Cardiac muscle cell (in vitro differentiated cells and primary cell): ENCODE measurements at places on chromosomes 3 and 15. TPM values are rescaled to one million over a fixed set of nuclear protein-coding genes. Genes with fewer than 3 reads are reported as not detected.

GRCh38 chr15:48924528-48925393 lies 39.0 kb downstream of the SHC4 start:
- no peak for DNase-seq

GRCh38 chr3:186825294-186825821 lies 17.2 kb upstream of the ADIPOQ start:
- DNase-seq = peak; percentile 56

- peak; percentile 21 for DNase-seq
Measured at GRCh38 chr15:61195116-61196002, 33.7 kb downstream of the RORA start.

- no peak for DNase-seq
Measured at GRCh38 chr15:93982226-93982727, 249.1 kb upstream of the MCTP2 start.

DNA sequence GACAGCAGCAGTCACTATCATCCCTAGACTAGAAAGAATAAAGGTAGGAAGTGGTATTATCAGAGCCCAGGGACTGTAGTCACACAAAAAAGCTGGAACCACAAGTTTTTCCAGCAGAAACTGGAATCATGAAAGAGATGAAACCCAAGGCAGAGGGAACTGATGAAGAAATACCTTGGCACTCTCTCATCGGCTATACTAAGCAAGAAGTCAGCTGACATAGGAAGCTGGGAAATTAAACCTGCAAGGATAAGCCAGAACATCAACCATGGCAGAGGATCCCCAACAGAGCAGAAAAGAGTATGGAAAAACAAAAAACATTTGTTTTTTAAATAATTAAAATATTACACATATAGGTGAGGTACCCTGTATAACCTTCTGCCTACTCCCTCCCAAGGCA lies 86.5 kb downstream of the AQR start:
- DNase-seq = no peak

DNA sequence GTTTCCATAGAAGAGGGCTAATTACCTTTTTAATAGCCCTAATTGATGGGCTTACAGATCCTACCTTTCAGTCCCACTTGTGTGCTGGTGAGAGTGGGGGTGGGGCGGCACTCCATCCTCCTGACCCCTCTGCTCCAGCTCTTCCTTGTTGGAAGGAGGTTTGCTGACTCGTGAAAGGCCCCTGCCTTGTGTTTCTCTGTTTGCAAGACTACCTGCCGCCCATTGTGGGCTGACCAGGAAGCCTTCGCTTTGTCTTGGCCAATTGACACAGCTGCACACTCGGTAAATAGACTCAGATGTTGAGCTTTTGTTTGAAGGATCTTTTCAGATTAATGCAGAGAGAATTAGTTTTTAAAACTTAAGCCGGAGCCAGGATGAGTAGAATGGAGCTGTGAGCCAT lies 197.3 kb upstream of the HES1 start:
- no peak for DNase-seq

DNA sequence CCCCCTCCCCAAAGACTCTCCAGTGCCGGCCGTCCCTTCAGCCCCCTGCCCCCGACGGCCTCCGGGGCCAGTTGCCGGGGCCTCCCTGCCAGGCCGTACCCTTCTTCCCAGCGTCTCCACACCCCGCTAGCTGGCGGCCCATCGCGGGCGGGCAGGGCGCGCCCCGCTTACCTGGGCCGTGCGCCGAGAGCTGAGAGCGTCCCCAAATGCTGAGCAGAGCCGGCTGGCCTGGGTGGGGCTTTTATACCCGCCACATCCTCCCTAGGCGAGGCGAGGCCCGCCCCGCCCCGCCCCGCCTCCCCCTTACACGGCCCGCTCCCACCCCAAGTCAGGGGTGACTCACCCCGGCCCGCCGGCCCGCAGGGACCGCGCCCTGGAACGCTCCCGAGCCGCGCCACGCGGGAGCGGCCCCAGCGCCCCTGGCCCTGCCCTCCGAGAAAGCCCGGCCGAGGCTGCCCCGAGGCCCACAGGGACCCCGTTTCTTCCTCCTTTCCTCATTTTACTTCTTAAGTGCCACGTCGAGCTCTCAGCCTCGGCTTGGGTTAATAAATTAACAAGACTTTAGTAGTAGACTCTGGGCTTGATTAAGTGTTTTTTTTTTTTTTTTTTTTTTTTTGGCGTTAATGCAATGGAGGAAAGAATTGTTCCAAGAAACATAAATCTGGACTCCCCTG lies at the start of gene ANXA2:
Gene ANXA2, minus strand, starts transcription at position 215 of the 674 bp plus-strand sequence. CDS start 11,911 bp downstream, outside the sequence.
- DNase-seq = peak; percentile 50

DNA sequence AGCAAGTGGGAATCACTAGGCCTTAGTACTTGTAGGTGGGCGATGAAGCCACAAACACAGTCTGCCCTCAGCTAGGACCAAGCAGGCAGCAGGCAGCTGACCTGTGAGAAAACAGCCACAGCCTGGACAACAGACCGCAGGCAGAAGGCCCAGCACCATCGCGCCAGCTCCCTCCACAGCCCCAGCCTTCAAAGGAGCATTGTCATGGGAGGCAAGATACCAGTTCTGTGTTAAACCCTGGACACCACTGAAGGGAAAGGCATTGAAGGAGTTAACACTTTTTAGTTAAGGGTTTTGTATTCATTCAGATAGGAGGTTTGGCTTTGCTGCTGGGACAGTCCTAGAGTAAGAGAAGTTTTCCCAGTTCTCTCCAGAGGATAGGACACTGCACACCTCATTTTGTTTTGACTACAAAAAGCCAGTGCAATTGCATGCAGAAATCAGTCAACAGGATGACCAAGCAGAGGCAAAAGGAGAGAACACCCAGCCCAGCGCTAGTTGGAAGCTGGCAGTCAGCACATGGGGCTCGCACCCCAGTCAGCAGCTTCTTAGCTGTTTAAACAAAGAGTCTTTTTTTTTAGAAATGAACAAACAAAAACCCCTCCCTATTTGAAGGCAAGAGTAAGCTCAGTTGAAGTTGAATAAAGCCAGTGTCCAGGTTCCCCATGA lies 286.1 kb upstream of the TPM1 start:
- no peak for DNase-seq

SMCO1 gene
- 1.7 and 2.3 TPM in 2 replicates for polyA plus RNA-seq

CACNA2D2 gene
- polyA plus RNA-seq = 5.4 TPM in 2 replicates

RGMA gene
- polyA plus RNA-seq = 1.0 and 2.3 TPM in 2 replicates

BCL2A1 gene
- polyA plus RNA-seq = 0.18 TPM in 1 of 2 replicates, not detected in the other
